Fibroblast of gingiva (primary cell): ENCODE measurements at places on chromosomes 5 and 9.

DNA sequence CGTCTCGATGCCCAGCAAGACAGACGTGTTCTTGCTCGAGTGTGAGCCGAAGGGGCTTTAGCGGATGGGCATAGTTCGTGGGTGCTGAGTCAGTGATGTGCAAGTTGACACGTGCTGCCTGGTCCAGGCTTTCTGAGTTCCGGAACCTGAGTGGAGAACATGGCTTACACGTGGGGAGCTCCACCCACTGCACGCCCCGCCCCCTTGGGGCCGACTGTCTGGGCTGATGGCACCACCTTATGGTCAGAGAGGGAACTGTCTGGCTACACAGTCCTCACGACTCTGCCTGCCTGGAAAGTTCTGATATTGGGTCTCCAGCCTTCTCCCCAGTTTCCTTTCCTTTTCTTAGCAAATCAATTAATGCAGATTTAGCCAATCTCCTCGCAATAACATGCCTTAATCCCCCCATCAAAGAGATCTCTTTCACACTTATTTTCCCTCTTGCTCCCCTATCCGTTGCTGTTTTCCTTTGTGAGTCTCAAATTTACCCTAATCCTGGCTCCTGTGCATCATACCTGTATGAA is 3.8 kb upstream of the STC2 start:
- peak; percentile 83 for DNase-seq

DNA sequence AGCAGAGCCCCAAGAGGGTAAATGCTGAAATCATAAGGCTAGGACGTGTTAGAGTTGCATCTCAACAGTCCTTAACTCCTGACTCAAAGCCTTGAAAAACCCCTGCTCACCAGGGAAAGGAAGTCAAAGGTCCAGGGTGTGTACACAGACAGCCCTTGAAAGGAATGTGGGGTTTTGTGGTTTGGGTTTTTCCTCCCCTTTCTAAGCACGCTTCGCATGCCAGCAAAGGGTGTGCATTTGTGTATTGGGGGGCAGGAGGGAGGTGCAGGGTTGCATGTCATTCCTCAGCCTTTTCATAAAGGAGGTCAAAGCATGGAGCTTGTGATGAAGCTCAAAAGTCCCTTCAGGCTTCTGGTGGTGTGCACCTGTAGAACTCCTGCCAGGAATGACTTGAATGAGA is 17.3 kb upstream of the XPA start:
- peak; percentile 21 for DNase-seq

DNA sequence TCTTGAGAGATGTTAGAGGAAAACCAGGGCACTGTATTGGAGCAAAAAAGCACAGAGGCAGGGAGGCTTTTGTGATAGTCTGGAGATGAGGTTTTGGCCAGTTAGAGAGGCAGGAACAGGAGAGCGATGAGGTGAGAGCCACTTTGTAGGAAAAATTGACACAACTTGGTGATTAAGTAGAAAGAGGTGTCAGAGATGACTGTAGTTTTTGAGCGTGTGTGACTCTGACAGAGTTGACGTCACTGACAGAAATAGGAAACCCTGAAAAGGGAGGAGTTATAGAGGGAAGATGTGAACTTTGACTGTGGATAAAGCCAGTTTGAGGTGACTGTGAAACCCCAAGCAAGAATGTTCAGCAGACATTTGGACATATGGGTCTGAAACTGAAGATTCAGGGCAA is 15.7 kb downstream of the NFX1 start:
- DNase-seq, result no peak

DNA sequence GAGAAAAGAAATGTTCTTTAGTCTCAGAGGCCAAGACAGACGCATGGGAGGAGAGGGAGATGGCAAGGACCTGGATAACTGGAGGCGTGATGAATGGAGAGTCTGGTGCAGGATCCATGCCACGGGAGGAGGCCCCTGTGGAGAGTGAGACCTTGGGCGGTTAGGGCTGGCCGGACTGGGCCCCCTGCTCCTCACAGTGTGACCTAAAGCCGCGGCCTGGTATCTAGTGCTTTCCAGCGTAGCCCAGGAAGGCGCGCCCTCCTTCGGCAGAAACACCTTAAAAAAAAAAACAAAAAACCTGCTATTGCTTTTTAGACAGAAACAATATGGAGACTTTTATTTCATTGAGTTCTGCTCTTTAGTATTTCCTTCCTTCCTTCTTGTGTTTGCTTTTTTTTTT is 33.1 kb downstream of the SCGB3A1 start:
- DNase-seq, result no peak

DNA sequence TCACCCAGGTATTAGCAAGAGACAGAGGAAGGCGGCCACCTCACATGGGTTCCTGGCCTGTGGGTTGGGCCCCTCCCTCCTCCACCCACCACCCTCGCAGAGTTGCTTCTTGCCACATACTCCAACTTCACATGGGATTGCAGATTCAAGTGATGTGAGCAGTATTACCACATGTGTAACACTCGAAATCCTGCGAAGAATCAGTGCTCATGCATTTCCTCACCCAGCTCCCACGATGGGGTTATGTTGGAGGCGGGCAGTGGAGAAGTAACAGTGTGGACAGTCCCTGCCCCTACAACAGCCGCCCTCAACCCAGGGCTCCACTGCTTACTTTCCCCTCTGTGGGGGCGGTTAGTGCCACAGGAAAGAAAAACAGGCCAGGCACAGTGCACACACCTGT is 3.9 kb upstream of the FBP1 start:
- DNase-seq, result no peak

- DNase-seq, result peak; percentile 68
Measured at GRCh38 chr5:92687821-92688722, 892.9 kb downstream of the NR2F1-AS1 start.

- peak; percentile 51 for DNase-seq
Measured at GRCh38 chr5:177309351-177310191, 2.1 kb downstream of the MXD3 start.

DNA sequence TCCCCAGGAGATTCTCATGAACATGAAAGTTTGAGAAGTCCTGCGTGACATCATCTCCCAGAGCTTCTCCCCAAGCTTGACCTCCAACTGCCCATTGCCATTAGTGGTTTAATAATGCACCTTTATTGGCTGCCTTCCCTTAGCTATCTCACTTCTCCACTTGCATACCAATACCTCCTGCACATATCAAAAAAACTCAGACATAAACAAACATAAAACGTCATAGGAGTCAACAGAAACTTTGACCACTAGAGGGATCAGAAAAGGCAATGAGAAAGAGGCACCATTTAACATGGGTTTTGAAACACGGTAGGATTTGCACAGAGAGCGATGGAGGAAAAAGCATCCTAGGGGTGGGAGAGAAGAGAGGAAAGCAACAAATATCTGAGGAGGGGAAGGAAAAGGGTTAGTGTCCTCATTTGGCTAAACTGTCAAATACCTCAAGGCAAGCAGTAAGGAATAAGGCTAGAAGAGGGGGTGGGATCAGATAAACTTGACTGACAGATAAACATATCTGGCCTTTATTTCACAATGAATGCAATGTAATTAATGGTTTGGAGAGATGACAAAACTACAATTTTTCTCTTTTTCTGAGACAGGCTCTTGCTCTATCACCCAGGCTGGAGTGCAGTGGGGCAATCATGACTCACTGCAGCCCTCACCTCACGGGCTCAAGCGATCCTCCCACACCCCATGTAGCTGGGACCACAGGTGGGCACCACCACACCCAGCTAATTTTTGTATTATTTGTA is 27.0 kb downstream of the GNAQ start:
- no peak for DNase-seq

DNA sequence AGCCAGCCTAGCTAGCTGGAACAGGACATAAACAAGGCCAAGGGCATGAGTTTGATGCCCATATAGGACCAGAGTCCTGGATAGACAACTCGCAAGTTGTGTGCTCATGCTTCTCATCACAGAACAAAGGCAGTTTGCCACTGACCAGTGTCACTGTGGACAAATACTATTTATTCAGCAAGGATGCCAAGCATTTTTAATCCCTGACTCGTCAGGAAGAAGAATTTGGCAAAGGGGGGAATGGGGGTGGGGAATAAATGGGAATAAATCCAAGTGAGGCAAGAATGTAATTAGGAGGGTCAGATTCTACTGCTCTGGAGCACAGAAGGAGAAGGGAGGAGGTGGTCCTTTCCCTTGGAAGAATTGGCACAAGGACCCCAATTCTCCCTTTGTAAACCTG is 46.8 kb upstream of the ANKRD55 start:
- peak; percentile 79 for DNase-seq

- peak; percentile 78 for DNase-seq
Measured at GRCh38 chr9:76576344-76576743, 117.4 kb downstream of the GCNT1 start.
